ENCODE measurements at places on chromosomes 1 and 21.
A peak's percentile ranks its signal among the peaks of the same experiment; 100 is the strongest.

DNA sequence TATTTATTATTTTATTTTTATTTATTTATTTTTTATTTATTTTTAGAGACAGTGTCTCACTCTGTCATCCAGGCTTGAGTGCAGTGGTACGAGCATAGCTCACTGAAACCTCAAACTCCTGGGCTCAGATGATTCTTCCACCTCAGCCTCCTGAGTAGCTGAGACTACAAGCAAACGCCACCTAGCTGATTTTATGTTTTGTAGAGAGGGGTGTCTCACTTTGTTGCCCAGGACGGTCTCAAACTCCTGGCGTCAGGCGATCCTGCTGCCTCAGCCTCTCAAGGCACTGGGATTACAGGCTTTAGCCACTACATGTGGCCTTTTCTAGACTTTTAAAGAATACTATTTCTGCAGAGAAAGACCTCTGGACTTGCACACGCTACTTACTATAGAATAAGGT lies 61.3 kb upstream of the C1orf53 start:
- no peak for DNase-seq

DNA sequence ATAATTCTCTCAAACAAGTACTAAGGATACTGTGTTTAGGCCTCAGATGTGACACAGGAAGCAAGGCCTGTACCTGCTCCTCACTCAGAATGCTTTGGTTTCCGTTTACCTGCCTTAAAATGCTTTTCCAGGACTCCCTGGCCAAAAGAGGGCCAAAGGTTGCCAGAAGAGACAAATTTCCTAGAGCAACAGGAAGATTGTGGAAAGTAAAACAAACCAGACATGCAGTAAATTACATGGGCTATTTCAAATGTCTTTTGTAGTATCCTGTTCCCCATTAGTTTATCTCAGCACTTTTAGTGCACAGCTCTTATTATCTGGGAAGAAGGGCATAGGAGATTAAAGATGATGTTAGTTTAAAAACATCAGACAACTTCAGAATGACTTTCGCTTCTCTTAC lies 280.0 kb downstream of the NFIA start:
- no peak for DNase-seq

DNA sequence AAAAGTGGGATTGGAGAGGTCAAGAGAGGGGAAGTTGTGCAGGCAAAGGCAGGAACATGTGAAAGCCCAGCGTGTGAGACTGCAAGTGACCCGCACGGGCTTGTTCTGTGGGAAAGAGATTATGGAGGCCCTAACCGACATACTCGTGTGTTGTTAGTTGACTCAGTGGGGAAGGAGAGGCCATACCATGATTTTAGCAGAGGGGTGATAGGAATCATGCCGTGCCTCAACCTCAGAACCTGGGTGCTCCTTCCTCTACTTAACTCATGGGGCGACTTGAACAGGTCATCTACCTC lies 19.3 kb downstream of the PGLYRP3 start:
- no peak for DNase-seq

DNA sequence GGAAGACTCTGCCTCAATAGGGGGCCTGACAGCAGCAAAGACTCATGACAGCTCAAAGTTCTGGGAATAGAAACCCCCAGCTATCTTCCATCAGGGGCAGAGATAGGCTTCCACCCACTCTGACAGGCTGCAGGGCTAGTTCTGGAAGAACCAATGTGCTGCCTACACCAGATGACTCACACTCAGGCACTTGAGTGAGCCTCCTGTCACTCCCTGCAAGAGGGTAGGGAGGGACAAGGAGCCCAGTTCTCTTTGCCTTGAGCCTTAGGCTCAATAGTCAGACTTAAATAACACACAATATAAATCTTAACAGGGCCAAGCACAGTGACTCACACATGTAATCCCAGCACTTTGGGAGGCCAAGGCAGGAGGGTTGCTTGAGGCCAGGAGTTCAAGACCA lies 386.4 kb downstream of the HHAT start:
- no peak for DNase-seq

GRCh38 chr1:149962039-149962647 lies 25.5 kb upstream of the MTMR11 start:
- DNase-seq, result peak; percentile 66

- DNase-seq, result peak; percentile 11
These were observed 1.7 kb downstream of the EGLN1 start for GRCh38 chr1:231420299-231420958.

DNA sequence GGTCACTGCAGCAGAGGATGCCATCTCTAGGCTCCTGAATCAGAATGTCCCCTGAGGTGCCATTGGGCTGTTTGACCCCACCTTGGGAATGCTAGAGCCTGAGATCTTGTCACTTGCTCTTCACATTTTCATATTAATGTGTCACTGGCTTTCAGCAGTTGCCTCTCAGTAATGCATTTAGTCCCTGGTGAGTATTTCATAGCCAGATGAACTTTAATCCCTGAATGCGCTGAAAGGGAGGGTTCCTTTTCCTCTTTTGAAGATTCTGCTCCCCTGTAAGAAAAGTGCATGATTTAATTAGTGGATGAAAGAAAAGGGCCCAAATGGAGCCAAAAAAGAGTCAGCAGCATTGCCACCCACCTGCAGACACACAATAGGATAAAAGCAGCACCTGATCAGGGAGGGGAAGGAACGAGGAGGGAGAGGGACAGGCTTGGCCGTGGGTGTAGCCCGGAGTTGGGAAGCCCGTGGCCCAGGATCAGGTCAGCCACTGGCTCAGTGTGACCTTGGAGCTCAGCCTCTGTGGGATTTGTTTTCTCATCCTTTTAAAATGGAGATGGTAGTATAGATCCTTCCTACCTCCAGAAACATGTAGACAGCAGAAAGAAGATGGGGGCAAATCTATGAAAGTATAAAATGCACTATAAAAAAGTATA lies 31.1 kb downstream of the ROR1 start:
- DNase-seq, result no peak

- DNase-seq, result no peak
These were observed 69.9 kb downstream of the ATF6 start for GRCh38 chr1:161836018-161836417.

- no peak for DNase-seq
These were observed 13.1 kb downstream of the JAK1 start for GRCh38 chr1:64953241-64953640.

- DNase-seq, result no peak
These were observed 87.7 kb downstream of the KCNJ6 start for GRCh38 chr21:37828556-37828955.

GRCh38 chr1:150280138-150280707 lies 2.1 kb upstream of the CIART start:
- DNase-seq, result no peak

GRCh38 chr1:203069030-203069747 lies 16.6 kb downstream of the MYOG start:
- DNase-seq, result no peak

DNA sequence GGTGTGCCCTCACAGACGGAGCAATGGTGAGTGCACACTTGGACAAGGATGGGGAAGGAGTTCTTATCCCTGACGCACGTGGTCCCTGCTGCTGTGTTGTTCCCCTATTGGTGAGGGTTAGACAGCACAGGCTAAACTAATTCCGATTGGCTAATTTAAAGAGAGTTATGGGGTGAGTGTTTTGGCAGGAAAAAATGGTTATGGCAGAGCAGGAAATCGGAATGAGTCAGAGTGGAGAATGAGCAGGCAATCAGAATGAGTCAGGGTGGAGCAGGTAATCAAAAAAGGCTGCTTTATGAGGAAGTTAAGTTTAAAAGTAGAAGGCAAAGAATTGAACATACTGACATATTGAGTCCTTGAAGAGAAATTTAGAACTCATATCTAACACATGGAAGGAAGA lies 100.5 kb downstream of the NGF start:
- peak; percentile 2 for DNase-seq

DNA sequence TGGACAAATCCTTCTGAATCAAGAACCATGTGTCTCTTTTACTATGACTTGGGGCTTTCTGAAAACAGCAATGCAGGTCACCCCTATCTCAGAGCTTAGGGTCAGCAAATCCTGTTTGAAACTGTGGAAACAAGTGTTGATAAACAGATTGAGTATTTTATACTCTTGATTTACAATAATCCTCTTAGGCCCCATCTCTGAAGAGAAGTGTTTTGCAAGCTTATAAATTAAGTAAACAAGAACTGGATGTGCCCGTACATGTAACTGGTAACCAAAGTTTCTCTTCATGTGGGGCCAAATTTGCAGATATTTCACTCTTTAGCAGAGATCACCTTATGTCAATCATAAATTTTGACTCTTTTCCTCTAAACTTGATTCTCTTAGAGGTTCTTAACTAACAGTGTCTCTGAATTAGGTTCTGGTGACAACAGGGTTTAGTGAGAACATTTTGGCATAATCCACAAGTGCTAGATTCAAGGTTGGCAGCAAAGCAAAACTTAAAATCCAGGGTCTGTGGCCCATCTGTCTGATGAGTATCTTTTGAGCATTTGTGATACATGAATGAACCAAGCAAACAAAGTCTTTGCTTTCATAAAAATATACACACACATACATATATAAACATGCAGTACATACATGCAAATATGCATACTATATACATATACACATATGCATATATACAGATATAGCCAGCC lies 183.0 kb upstream of the HOOK1 start:
- no peak for DNase-seq

DNA sequence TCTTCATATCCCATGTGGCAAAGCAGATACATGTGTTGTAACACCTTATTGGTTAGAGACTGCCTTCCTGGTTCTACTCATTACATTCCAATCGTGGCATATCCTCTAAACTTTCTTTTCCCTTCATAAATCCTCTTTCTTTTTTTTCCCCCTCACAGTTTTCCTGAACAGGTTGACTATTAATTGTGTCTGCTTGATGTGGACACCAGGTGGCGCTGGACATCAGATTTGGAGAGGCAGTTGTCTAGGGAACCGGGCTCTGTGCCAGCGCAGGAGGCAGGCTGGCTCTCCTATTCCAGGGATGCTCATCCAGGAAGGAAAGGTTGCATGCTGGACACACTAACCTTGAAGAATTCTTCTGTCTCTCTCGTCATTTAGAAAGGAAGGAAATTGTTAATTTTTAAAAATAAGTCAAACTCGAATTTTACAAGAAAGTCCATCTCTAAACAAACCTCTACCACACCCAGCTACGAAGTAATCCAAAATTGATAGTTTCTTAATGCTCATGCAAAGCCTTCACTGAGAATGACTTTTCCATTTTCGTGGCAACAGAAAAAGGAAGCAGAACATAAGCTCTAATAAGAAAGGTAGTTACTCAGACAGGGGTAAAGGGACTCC lies 59.4 kb upstream of the ASB17 start:
- DNase-seq, result peak; percentile 59

DNA sequence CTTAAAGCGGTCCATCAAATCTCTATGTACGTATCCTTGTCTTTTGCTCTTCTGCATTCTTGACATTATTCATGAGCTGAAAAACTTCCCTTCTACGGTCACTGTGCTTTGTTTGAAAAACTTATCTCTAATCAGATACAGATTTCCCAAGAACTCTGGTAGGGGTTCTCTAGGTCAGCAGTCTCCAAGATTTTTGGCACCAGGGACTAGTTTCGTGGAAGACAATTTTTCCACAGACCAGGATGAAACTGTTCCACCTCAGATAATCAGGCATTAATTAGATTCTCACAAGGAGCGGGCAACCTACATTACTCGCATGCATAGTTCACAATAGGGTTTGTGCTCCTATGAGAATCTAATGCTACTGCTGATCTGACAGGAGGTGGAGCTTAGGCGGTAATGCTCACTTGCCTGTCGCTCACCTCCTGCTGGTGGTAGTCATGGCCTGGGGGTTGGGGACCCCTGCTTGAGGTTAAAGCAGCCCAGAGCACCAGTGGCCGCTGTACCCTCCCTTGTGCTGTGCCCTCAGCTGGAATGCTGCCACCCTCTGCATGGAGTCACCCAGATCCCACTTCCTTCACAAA lies 30.8 kb downstream of the AK2 start:
- DNase-seq, result no peak
